ENCODE measurements at places on chromosomes 6 and 20. TPM values are rescaled to one million over a fixed set of nuclear protein-coding genes. Genes with fewer than 3 reads are reported as not detected.

Gene ZNF311
- total RNA-seq = 0.94 TPM

Gene HMGN4
- total RNA-seq = 32.6 TPM

Gene PHACTR1
- 0.08 TPM for total RNA-seq

Gene PNPLA1
- total RNA-seq = not detected

Gene WFDC5
- not detected for total RNA-seq

Data from smooth muscle cell of the coronary artery (primary cell).